ENCODE measurements at places on chromosomes 7 and 10. TPM values are rescaled to one million over a fixed set of nuclear protein-coding genes. Genes with fewer than 3 reads are reported as not detected.

CTAGE4 gene
- total RNA-seq: 0.15 TPM

DNA sequence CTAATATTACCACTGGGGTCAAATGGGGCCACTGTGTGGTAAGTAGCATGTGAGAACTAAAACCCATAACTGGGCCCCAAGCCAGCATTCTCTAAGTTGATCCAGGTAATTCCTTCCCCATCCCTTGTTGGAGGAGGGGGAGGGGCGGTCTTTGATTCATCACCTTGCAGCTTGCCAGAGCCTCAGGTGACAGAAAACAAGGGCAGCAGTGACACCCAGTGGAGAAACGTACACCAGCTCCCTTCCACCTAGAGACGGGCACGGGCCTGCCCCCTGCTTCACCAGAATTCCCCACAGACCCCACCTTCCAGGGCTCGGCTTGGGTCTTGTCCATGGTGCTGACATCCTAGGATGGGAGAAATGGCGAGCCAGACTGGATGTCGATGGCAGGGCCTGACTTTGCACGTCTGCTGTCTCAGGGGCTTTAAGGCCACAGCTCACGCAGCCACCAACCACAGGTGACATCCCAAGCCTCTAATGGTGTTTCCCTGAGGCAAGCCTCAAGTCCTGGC is 102.0 kb downstream of the STRA8 start:
- DNase-seq: peak; percentile 49

DNA sequence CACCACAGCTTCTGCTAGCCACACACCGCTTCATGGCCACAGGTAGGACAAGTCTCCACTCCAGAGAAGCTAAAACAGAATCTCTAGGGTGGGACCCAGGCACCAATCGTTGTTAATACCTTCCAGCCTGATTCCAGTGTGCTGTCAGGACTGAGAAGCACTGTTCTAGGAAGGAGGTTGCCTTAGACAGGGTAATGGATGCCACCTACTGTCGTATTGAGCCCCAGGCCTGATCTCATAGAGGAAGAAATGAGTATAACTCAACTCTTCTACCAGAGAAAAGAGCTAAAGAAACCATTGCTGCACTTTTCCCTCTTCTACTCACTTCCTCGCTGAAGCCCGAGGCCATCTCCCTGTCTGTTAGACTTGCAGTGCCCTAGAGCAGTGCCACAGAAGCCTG is 31.8 kb downstream of the CNNM1 start:
- no peak for DNase-seq

- peak; percentile 40 for DNase-seq
Observed at GRCh38 chr10:92914478-92915325, 66.4 kb downstream of the EXOC6 start.

DNA sequence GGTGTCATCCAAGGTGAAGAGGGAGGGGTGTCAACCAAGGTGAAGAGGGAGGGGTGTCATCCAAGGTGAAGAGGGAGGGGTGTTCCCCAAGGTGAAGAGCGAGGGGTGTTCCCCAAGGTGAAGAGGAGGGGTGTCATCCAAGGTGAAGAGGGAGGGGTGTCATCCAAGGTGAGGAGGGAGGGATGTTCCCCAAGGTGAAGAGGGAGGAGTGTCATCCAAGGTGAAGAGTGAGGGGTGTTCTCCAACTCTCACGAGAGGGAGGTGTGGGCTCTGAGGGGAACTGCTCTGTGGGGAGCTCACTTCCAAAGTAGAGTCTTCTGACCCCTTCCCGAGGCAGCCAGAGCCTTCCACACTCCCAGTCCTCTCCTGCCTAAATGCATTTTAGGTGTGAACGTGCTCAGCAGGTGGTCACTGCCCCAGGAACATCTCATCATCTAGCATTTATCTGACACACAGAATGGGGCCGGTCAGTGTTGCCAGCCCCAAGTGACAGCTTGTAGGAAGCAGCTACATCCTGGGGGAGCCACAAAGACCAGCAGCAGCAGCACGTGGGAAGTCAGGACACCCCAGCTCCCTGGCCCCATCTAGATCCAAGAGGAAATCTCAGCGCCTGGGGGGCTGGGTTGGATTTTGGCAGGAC is 323.8 kb downstream of the GLRX3 start:
- DNase-seq: no peak

RSU1 gene
- total RNA-seq: 36.6 TPM

SLC16A9 gene
- 13.7 TPM for total RNA-seq

DNA sequence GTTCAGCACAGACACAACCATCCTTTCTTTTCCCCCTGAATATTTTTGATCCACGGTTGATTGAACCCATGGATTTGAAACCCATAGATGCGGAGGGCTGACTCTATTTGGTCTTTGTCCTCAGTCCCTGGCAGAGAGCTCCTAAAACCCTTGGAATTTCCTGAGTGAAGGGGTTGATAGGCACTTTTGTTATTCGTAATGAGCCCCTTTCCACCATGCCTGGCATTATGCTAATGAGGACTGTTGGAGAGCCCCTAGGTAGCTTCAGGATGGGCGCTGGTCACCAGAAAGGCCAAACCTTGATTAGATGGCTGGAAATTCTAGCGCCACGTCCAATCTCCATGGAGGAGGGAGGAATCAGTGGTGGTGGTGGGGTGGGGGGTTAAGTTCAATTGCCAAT is 205.8 kb upstream of the GRB10 start:
- DNase-seq: no peak

DNA sequence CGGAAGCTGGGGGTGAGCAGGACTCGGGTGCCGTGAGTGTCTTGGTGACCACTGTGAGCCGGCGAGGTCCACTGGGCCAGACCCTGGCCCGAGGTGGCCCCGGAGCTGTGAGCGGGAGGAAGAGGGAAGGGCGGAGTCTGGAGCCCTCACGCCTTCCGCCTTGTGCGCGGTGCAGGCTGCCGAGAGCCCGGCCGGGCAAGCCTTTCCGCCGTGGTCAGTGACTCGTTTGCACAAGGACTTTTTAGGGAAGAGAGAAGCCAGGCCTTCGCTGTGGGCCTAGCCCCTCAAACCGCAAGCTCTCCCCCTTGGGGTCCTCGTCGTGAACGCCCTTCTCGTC is 40.9 kb upstream of the ZNF32 start:
- no peak for DNase-seq

COL17A1 gene
- total RNA-seq: not detected

GRCh38 chr10:19290770-19291169 is 242.2 kb downstream of the MALRD1 start:
- DNase-seq: no peak

GRCh38 chr7:1632916-1633785 is 36.9 kb upstream of the ELFN1 start:
- no peak for DNase-seq

GRCh38 chr10:61830072-61830845 is 71.2 kb upstream of the ARID5B start:
- DNase-seq: no peak

DNA sequence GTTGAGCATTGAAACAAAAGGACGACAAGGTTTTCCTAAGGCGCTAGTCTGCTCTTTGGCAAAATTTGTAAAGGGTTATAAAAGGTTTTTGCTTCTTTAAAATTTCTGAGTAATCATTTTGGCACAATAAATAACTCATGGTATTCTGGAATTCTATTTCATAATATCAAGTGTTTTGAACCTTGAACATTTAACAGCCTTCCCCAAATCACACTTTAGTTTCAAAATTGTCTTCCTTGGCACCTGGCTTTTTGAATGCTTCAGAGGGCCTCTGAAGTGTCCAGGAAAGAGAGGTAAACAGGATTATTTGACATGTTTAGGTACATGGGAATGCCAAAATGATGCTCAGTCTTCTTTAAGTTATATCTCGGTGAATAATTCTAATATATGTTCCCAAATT is 220.8 kb downstream of the PHF14 start:
- DNase-seq: no peak

GRCh38 chr10:80662429-80663261 is 124.9 kb downstream of the SH2D4B start:
- DNase-seq: peak; percentile 82

DNA sequence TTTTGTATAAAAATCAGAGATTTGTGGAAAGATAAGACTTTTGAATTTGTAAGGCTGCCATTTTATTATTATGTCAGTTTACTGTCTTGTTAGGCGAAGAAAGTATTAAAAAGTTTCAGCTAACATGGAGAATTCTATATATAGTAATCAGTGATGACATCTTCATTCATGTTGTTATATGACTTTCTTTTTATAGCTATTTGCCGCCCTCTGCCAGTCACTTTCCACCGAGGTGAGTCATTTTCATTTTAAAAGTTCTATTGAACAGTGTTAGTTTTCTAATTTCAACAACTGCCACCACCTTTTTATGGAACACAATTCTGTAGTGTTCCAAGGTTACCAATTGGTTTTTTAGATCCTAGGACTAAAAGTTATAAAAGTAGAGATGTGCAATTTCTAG is 11.8 kb downstream of the CUTC start:
- DNase-seq: no peak

DNA sequence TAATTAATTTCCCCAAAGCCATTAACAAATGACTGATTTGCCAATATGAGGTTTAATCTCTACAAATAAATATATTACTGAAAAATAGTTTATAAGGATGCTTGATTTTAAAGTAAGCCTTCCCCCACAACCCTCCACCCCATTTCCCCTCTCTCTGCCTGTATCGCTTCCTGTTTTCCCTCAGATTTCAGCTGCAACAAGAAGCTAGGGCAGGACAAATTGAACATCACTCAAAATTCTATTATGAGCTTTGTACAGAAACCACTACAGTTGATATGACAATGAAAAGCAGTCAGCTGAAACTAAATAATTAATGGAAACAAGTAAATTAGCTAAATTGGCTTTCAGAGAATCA is 109.0 kb upstream of the SP4 start:
- DNase-seq: no peak

ATP5F1C gene
- total RNA-seq: 437 TPM

DNA sequence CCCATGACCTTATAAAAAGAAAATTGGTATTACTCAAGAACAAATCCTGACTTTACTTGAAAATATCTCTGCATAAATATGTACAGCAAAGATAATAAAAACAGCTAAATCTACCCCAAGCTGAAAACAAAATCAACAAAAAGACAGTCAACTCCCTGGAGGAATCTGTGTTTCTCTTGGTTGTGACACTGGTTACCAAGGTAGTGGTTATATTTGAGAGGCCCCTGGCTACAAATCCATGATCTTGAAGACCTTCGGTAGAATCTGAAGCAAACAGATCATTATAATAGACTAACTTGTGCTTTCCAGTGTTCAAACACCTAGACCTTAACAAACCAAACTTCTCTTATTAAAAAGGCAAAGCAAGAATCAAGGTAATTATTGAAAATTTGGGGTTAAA is 123.9 kb upstream of the SGCE start:
- no peak for DNase-seq

SPDYE8 gene
- not detected for total RNA-seq

DNA sequence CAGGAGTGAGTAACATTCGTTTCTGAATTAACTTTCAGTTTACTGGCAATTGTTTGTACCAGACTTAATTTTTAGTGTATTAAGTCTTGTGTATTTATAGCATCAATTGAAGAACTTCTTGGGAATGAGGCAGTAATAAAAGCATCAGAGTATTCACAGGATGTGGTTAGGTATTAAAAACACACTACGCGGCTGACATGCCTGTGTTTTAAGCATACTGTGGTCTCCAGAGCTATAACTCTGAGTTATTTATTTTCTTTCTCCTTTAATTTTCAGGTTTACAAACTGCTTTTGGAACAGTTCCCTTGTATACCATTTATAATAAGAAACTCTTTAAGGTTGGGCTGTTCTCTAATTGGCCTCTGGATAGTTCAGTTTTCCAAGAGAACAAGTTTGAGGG is 626.1 kb upstream of the NRG3 start:
- peak; percentile 75 for DNase-seq

GRCh38 chr10:51000976-51001375 is 73.3 kb upstream of the PRKG1 start:
- no peak for DNase-seq

CLDN3 gene
- not detected for total RNA-seq

DNA sequence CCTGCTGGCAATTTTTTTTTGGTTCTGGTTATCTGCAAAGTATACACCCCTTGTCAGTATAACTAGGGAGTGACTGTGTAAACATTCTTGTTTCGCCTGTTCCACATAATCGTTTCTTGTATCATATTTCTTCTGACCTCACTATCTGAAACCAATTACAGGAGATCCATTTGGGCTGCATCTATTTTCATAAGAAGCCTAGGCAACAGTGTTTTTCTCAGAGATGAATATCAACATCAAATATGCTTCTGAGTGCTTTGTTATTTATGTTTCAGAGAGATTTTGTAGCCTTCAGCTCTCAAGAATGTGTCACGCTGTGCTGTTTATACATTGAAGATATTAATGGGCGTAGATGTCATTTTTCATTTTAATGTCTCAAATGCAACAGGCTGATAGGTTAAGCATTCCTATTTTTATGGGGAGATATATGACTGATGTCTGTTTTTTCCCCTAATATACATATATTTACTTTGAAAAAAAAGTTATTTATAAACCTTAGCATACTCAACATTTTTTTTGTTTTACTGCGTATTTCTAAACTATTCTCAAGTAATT is 115.5 kb downstream of the FOXP2 start:
- no peak for DNase-seq

DNA sequence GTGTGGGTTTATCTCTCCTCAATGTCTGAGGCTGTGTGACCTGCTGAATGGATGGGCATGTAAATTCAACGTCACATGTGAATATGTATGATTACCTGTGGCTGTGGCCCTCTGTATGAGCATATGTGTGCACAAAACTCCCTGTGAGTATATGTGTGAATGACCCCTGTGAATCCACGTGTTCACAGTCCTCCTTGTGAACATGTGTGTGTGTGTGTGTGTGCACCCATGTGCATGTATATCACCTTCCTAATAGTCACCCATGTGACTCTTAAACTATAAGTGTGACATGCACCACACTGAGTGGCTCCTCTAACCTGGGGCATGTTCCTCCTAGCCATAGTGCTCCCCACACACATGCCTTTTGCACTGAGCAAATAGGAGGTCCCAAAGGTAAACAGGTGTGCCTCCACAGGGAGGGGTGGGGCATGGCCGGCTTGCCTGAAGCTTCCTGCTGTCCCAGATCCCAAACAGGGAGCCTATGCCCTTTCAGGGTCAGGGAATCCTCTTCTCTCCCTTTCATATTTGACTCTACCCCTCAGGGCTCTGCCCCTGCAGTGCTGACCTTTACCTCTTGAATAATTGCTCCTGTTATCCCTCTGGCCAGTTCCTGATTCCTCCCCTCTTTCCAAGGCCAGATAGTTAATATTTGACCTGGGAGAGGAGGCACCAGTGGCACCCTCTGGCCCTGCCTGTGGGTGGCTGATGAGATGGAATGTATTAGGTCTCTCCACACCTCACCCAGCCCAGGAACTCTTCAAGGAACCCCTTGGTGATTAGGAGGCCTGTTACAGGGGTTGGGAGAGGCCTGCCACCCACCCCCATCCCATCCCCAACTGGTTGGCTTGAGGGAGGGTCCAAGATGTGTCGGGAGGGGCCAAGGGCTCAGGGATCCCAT is 1.9 kb downstream of the SEMA4G start:
- no peak for DNase-seq
